ENCODE measurements at places on chromosomes 3 and 15. TPM values are rescaled to one million over a fixed set of nuclear protein-coding genes. Genes with fewer than 3 reads are reported as not detected.

GRCh38 chr3:171646357-171647133 is 163.7 kb downstream of the PLD1 start:
- no peaks in the 10 kb centered on the region for H3K27me3 ChIP-seq
- no peak for DNase-seq
- H3K36me3 ChIP-seq: peaks cover 16% of the 10 kb centered on the region
- no peak overlapping the region for H3K27ac ChIP-seq
- H3K4me3 ChIP-seq: no peak overlapping the region
- peaks cover 5% of the 10 kb centered on the region for H3K4me1 ChIP-seq

GRCh38 chr15:24933716-24934115 is 21.1 kb upstream of the SNRPN start:
- H3K36me3 ChIP-seq: peaks cover 4% of the 10 kb centered on the region
- no peaks in the 10 kb centered on the region for H3K4me1 ChIP-seq

- peaks cover 4% of the 10 kb centered on the region for H3K27me3 ChIP-seq
- H3K36me3 ChIP-seq: peaks cover 7% of the 10 kb centered on the region
- H3K27ac ChIP-seq: no peak overlapping the region
Measured at GRCh38 chr15:52256930-52257733, 38.5 kb downstream of the MYO5C start.

NANOGP8 gene
- 0.64 TPM for total RNA-seq

GRCh38 chr3:21668012-21668411 is 83.0 kb downstream of the ZNF385D start:
- DNase-seq: no peak
- H3K36me3 ChIP-seq: no peaks in the 10 kb centered on the region
- no peak overlapping the region for H3K27ac ChIP-seq
- peaks cover 9% of the 10 kb centered on the region for H3K4me1 ChIP-seq
- no peak overlapping the region for H3K4me3 ChIP-seq
- no peaks in the 10 kb centered on the region for H3K27me3 ChIP-seq

- peaks cover 27% of the 10 kb centered on the region for H3K4me1 ChIP-seq
- H3K27me3 ChIP-seq: peaks cover 2% of the 10 kb centered on the region
- peaks cover 23% of the 10 kb centered on the region for H3K36me3 ChIP-seq
- H3K4me3 ChIP-seq: no peak overlapping the region
Measured at GRCh38 chr3:38367779-38368178, 21.2 kb downstream of the XYLB start.

GRCh38 chr3:193780397-193780796 is 187.4 kb downstream of the OPA1 start:
- no peak for DNase-seq
- H3K4me1 ChIP-seq: peaks cover 42% of the 10 kb centered on the region
- peaks cover 13% of the 10 kb centered on the region for H3K27me3 ChIP-seq
- no peak overlapping the region for H3K4me3 ChIP-seq
- H3K36me3 ChIP-seq: no peaks in the 10 kb centered on the region
- H3K27ac ChIP-seq: no peak overlapping the region
